NCI-H446 treated with DMSO at 0.1 percent for 48 hours (cell line): ENCODE measurements at places on chromosomes 4 and X.

- DNase-seq, result no peak
Measured at GRCh38 chrX:113741744-113742143, 842.1 kb upstream of the HTR2C start.

- no peak for DNase-seq
Measured at GRCh38 chr4:184385705-184386141, 88.6 kb downstream of the IRF2 start.

DNA sequence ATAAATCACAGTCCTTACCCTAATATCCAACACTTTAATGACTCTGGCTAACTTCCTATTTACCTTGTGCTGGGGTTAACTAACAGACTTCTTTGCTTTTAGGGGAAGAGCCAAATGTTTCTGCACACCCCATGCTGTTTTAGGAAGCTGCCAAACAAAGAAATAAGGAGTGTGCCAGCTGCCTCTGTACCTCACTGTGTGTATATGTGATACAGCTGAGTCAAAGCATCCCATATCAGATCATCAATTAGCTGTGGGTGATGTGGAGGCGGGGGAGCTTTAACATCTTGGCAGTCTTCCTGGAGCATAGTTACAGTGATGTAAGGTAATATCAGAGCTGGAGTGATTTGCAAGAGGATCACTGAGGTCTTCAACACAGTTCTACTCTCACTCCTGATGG is 95.4 kb downstream of the COL25A1 start:
- DNase-seq, result peak; percentile 91

DNA sequence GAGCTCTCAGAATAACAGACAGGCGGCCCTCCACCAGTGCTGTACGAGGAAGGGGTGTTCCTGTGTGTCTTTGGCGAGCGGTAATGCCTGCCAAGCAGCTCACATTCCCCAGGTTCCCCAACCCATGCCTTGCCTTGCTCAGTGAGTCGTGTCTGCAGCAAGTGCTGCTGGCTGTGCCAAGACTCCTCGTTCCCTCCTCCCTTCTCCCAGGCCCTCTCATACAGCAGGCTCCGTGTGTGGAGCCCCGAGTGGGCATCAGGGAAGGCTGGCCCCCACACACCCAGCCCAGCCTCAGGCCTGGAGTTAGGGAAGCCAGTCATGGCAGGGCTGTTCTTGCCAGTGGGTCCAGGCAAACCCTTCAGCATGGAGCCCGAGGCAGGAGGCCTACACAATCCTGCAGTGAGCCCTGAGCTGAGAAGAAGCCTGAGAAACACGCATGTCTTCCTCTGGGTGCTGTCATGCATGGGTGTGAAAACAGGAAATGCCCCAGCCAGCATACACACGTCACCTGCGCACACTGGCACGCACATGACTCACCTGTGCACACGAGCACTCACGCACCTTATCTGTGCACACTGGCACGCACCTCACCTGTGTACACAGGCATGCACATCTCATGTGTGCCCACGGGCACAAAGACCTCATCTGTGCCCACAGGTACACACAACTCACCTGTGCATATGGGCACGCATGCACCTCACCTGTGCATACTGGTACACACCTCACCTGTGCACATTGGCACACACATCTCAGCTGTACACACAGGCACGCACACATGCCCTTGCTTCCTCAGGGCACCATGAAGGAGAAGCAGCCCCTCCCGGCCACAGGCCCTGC is 238.7 kb downstream of the DHRSX start:
- DNase-seq, result no peak

- DNase-seq, result no peak
Measured at GRCh38 chrX:119223783-119224182, 12.3 kb upstream of the PGRMC1 start.

- no peak for DNase-seq
Measured at GRCh38 chr4:26201120-26201519, 119.7 kb upstream of the RBPJ start.

DNA sequence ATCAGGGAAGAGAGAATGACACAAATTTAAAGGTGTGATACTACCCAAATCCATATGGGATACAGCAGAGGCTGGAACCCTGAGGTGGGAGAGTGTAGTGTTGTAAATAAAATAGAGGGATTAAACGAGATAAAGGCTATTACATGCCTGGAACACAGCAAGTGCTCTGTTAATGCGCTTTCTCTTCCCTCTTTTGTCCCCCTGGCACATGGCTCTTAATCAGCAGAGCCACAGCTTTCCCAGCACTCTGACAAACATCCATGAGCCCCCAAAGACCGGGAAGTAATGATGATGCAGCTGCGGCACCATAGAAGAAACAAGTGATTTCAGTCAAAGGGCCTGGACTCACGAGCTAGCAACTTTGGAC is 85.9 kb downstream of the RASL11B start:
- no peak for DNase-seq

DNA sequence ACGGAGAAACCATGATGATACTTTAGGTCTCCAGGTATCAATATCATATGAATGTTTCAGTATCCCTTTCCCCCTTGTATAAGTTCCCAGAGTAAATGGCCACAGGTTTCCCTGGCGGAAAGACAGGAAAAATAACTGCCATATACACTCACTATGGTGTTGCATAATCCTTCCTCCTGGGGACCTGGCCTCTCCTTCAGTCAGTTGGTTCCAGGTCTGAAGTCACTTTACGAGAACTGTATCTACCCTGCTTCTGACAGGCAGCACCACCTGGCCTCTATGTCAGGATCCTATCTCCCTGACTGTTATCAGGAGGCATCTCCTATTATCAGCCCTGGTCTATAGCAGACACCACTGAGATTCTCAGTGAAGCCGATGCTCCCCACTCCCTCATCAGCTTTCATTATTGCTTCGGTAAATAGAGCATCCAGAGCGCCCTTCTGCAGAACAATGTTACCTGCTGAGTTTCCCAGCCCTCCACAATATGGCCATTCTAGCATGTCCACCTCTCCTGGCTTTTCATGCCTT is 22.6 kb downstream of the HAUS3 start:
- no peak for DNase-seq

GRCh38 chr4:59671037-59671436 is 1529.1 kb upstream of the ADGRL3 start:
- DNase-seq, result no peak

DNA sequence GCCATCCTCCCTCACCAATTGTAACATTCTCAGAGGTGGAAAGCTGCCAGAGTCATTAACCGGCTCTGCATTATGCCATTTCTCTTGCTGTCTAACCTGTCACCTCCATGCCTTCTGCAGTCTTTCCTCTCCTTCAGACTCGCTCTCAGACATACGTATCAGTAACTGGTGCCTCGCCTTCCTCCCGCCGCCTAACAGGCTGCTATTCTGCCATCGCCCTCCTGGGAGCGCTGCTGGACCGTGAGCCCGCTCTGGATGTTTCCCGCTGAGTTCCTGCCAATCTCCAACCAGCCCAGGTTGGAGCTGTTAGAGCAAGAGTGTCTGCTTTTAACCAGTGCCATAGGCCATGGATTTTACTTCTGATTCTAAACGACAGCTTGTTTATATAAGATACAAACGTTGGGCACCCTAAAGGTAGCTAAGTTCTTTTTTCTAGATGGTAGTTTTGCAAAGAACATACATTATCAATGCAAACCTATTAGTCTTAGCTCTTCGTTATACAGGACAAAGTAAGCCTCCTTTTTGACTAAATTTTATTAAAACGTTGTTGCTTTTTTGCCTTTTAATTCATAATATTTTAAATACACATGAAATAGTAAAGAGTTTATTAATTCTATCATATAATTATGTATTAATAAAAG is 59.5 kb upstream of the NEIL3 start:
- DNase-seq, result peak; percentile 8

GRCh38 chr4:146029939-146030710 is 91.5 kb upstream of the ZNF827 start:
- no peak for DNase-seq

GRCh38 chrX:78619834-78620233 is 39.3 kb downstream of the RTL3 start:
- no peak for DNase-seq

- no peak for DNase-seq
Measured at GRCh38 chr4:39565878-39566600, 38.8 kb upstream of the UGDH start.

DNA sequence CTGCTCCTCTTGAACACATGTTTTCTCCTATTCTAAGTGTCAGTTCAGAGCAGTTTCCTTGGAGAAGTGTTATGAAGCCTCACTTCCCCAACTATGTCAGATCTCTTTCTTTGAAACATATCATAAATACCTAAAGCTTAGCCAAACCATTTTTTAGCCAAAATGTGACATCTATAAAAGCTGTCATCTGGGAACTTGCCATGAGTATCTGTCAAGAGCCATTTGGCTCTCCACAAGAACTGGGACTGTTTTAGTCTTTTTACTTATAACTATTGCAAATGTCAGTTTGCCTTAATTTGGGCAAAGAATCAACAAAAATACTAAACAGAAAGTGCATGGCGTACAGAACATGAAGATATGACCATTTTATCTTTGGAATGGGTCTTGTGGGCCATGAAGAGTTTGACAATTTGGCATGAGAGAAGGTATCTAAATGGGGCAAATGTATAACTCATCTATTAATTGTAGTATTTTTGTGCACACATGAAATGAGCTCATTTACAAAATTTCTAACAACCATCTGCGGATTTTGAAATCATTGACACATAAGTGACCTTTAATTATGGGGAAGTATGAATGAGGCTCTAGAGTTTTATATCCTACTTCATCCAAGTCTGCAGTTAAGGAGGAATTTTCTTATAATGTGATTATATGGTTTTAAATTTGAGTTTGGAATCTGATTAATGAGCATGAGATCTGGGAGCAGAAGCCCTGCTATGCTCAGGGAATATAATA is 129.1 kb upstream of the PACRGL start:
- no peak for DNase-seq

- DNase-seq, result peak; percentile 34
Measured at GRCh38 chr4:173231916-173232315, 63.3 kb downstream of the GALNT7 start.

GRCh38 chr4:144646523-144647094 is 653 bp downstream of the HHIP start:
- no peak for DNase-seq

- DNase-seq, result peak; percentile 6
Measured at GRCh38 chr4:121070696-121071639, 1.4 kb downstream of the NDNF start.

DNA sequence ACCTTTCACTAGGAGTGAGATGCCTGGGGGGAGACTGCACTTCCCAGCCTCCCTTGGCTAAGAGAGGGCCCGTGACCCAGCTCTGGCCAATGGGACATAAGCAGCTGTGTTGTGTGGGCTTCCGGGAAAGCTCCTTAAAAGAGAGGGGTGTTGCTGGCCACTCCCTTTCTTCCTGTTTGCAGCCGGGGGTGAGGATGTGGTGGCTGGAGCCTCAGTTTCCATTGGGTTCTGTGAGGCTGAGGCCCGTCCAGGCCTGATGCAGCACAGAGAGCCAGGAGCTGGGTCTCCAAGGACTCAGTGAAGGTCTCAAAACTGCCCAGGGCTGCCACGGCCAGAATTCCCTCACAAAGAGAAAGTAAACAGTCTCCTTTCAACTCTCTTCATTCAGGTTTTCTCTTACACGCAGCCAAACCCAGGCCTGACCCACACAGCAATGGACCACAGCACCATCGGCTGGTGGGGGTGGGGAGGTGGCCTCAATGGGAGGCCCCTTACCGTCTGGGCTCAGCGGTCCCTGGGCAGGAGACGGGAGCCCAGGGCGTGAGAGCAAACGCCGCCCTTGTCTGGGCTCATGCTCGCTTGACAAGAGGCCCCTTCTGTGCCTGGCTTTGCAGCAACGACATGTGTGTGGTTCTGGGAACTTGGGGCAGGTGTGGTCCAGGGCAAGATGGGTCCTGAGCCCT is 6.6 kb downstream of the NKX1-1 start:
- DNase-seq, result no peak

GRCh38 chr4:162707962-162708361 is 458.7 kb downstream of the NAF1 start:
- no peak for DNase-seq

- no peak for DNase-seq
Measured at GRCh38 chr4:96473246-96473645, 633.4 kb downstream of the PDHA2 start.

- DNase-seq, result no peak
Measured at GRCh38 chrX:9555354-9555753, 90.5 kb downstream of the TBL1X start.

- DNase-seq, result no peak
Measured at GRCh38 chrX:140733766-140734342, 24.3 kb downstream of the LINC00632 start.

GRCh38 chr4:184819786-184820185 is 6.0 kb downstream of the ACSL1 start:
- DNase-seq, result no peak

GRCh38 chrX:57266275-57266674 is 20.2 kb upstream of the FAAH2 start:
- DNase-seq, result no peak

DNA sequence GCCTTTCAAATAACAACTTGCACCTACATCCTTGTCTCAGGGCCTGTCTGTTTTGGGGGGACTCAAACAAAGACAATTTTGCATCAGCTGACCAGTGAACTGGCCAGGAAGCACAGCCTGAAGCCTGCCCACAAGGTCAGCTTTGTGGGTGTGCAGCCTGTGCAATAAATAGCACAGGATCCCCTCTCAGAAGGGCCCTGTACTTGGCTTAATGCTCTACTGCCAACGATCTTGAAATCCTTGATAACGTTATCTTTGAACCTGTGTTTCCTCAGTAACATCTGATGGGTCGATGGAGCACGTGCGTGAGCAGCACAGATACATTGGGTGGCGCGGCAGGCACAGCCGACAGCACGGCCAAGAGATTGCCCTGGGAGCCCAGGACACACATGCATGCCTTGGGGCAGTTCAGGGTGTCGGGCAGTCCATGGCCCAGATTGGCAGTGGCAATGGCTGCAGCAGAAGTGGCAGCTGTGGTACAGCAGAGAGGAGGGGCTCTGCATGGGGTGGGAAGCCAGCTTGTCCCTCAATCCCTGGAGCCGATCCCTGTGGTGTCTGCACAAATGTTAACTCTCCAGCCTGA is 58.8 kb upstream of the ATP6AP2 start:
- DNase-seq, result no peak

- DNase-seq, result no peak
Measured at GRCh38 chr4:170336238-170336775, 246.6 kb upstream of the AADAT start.

- no peak for DNase-seq
Measured at GRCh38 chr4:86031927-86032326, 327.9 kb downstream of the MAPK10 start.

GRCh38 chrX:73903941-73904340 is 340.9 kb downstream of the CHIC1 start:
- no peak for DNase-seq

GRCh38 chr4:6507345-6507744 is 34.9 kb upstream of the PPP2R2C start:
- DNase-seq, result no peak
